ENCODE measurements at places on chromosomes 7 and 10. TPM values are rescaled to one million over a fixed set of nuclear protein-coding genes. Genes with fewer than 3 reads are reported as not detected.

DNA sequence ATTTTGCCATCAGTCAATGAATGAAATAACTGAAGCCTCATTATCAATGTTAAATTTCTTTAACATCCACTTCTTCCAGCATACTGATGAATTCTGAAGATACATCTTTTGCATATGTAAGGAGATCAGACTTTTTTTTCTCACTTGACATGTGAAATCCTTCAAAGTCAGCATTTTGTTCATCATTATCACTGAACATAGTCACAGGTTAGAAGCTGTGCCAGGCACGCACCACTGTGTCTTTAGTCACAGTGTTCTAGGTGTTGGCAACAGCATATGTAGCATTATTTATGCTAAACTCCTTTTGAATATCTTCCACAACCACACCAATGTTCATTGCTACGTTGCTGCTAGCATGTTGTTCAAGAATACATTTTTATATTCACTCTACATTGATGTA is 424.2 kb upstream of the LRGUK start:
- DNase-seq, result no peak

DNA sequence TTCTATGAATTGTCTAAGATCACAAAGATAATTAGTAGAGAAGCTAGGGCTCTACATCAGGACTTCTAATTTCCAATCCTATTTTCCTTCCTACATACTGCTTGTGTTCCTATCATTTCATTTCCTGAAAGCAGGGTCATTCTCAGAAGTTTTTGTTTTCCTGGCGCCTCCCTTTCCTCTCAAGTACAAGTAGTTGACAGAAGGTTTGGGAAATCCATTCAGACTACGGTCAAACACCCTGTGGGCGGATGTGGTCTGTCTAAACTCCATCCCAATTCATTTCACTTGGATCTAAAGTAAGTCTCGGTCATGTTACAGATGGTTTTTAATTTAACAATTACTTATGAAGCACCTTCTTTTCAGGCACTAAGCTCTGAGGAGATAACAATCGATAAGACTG is 221.4 kb downstream of the MTERF1 start:
- DNase-seq, result no peak

GRCh38 chr7:29332042-29332811 is 137.7 kb downstream of the CHN2 start:
- no peak for DNase-seq

The SNCG gene
- 9.3 TPM for polyA plus RNA-seq

GRCh38 chr10:60714233-60714632 is 64.0 kb upstream of the CDK1 start:
- no peak for DNase-seq

GRCh38 chr7:24419077-24419476 is 135.1 kb downstream of the NPY start:
- peak; percentile 41 for DNase-seq

The HOXA4 gene
- 32.6 TPM for polyA plus RNA-seq

DNA sequence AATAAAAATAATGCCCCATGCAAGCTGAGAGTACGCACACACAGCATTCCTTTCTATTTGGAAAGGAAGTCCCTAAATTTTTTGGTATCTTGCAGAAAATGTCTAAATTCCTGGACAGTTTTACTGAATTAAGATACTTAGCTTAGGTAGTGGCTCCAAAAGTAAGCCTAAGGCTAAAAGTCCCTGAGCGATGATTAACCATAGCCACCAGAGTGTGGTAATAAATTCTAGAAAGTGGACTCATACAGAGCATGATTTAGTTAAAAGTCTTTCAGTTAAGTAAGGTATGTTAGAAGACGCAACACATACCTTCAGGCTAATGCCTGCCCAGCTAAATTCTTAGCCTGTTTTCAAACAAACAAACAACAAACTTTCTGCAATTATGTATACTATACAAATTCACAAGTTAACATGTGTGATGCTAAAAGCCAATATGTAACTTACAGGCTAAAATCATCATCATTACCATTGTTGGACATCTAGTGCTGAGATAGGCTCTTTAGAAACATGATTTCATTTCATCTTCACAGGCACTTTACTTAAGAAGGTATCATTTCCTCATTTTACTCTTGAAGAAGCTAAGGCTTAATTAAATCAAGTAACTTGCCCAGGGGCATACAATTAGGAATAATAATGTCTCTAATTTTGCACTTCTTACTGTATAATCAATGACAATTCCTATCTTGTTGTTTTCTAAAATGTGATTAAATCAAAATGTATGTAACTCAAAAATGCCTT is 261.4 kb upstream of the YAE1 start:
- DNase-seq, result no peak

- peak; percentile 77 for DNase-seq
Measured at GRCh38 chr10:101032637-101033224, 1.7 kb downstream of the SFXN3 start.

DNA sequence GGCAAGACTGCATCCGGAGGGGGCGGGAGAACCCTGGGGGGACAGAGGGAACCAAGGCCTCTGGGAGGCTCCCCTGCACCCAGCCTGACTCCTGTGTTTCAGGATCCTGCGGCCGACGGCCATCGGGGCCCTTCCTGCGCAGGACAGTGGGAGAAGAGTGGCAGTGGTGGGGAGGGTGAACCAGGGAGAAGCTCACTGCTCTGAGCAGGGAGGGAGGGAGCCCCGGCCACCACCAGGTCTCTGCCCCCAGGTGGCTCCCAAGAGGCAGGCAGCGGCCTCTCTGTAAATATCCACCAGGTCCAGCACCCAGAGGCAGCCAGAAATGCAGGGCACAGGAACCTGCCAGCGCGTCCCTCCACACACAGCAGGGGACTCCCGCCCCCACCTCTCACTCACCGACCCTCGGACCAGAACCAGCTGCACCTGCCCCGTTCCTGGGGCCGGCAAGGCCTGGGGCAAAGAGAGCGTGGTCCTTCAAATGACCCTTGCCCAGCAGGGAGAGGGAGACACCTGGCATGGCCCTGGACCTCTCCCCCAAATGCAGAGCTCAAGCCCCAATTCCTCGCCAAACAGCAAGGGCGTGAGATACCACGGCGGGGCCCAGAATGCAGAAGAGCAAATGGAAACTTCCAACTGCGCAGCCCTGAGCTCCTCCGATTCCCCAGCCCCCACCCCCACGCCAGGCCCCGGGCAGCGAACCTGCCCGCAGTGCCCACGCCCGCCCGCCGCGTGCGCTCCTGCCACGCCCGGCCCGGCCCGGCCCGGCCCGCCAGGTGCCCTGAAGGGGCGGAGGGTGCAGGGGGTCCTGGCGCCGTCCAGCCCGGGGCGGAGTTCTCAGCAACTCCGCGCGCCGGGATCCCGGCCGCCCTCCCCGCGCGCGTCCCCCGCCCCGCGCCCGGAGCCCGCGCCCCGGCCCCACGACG is 805 bp downstream of the RASGEF1A start:
- no peak for DNase-seq

The EFCAB10 gene
- polyA plus RNA-seq, result 3.1 TPM

All from muscle of arm (tissue), 14 donors.